Activated naive CD4-positive, alpha-beta T cell treated with anti-CD3 and anti-CD28 coated beads, Interleukin-2, amount 10 ng/mL, durations not matched to agents 7 days and 5 days (primary cell): ENCODE measurements at places on chromosomes 7 and 10.

DNA sequence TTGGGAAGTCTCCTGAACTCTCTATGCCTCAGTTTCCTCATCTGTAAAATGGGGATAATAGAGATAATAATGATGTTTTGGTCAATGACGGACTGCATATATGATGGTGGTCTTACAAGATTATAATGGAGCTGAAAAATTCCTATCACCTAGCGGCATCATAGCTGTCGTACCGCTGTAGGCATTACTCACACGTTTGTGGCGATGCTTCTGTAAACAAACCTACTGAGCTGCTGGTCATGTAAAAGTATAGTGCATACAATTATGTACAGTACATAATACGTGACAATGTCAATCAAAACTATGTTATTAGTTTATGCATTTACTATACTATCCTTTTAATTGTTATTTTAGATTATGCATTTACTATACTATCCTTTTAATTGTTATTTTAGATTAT is 339.1 kb upstream of the NPVF start:
- DNase-seq = no peak

- DNase-seq = no peak
Measured at GRCh38 chr7:43119371-43120075, 7.1 kb downstream of the HECW1 start.

GRCh38 chr7:20519645-20520044 is 95.8 kb upstream of the ABCB5 start:
- DNase-seq = no peak

DNA sequence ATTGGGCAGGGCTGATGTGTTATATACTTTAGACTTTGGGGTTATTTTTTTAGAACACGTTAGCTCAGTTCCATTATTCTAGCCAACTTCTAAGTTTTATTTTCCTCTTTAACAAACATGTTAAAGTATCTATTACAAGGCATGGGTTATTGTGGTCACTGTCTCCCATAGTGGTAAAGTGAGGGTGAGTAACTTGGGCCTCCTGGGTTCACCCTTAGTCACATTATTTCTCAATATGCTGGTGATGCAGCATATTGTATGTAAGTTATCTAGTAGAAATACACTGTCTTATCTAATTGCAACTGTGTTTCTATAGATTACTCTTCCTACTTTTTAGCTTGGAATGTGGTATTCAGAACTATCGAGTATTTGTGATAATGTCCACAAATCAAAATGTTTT is 65.9 kb downstream of the BBS9 start:
- no peak for DNase-seq

- no peak for DNase-seq
Measured at GRCh38 chr7:35839860-35840854, 39.3 kb downstream of the SEPTIN7 start.
